ENCODE measurements at places on chromosomes 7 and 10.

GRCh38 chr10:33363106-33363505 is 28.6 kb upstream of the NRP1 start:
- DNase-seq: no peak

DNA sequence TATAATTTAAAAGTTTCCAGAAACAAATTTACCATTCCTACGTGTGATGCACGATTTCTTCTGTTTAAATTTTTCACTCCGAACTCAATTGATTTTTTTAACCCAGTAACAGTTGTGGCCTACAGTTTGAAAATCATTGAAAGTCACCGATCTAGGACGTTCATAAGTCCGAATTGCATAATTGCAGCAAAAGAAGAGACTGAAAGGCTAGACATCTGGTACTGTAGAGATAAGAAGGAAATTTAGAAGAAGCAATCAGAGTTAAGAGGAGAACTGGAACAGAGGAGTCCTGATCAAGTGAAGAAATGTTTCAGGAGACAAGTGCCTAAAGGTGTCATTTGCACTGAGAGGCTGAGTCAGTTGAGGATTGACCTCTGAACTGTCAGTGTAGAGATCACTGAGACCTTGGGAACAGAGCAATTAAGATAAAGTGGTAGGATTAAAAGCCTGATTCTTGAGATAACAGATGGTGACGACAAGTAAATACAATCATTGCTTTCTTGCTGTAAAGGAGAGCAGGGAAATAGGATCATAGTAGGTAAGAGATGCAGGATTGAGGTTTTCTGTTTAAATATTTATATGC is 73.5 kb downstream of the ZFAND4 start:
- DNase-seq: no peak

DNA sequence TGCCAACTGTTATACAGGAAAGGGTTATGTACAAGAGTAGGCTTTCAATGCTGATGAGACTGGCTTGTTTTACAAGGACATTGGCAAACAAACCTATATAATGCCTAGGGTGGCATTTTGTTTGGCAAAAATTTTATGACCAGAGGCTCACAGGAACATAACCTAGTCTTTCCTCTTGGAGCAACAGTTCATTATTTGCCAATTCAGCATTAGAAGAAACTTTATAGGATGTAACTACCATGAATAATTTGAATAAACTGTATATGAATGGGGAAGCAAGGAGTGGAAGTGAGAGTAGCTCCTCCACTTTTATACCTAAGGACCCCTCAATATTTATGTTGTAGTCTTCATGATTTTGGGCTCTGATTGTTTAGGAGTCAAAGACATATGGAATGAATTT is 103.9 kb upstream of the WAC start:
- no peak for DNase-seq

DNA sequence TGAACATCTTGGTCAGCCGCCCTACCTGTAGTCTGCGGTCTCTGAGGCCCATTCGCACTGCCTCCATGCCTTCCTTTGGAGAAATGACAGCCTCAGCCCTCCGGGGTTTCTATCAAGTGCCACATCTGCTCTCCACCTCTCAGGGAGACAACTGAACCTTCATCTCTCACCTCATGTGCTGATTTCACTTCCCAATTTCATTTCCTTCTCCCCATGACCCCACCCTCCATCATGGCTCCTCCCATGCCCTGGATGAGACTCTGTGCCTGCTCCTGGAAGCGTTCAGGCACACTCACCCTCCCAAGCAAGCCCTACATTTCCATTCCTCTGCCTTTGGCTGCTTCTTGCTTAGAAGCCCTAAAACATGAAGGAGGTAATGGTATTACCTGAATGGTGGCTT is 7.8 kb upstream of the SCD start:
- no peak for DNase-seq

GRCh38 chr10:109695988-109696387 is 227.3 kb downstream of the XPNPEP1 start:
- DNase-seq: no peak

DNA sequence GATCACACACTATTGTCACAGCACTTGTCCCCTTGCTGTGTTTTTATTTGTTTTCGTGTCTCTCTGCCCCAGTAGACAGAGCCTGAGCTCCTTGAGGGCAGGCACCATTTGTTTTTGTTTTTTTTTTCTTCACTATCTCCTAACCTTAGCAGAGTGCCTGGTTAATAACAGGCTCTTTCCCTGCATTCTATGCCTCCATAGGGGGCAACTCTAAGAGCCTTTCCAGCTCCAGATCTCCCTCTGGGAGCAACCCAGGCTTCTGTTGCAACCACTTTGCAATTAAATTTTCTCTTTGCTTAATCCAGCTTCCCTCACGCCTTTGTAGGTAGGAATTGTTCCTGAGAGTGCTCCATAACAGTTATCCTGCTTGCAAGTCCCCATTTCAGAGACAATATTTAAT is 148.4 kb downstream of the PLXDC2 start:
- DNase-seq: no peak

- DNase-seq: no peak
These were observed 325.7 kb upstream of the BMPER start for GRCh38 chr7:33579673-33579960.

DNA sequence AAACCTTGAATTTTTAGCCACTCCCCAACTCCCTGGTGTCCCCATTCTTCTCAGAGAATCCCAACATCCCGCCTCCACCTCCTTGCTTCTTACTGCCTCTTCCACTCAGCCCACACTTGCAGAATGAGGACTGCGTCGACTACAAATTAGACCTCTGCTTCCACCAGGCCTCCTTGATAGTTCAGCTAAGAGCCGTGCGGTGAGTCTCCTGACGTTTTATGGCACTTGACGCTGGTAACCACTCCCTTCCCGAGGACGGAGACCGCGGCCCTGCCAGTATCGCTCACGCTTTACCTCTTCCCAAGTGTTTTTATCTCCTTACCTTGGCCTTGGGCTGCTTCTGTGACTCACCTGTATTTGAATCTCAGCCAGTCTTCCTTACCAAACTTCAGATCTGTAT is 31.1 kb downstream of the RBM17 start:
- no peak for DNase-seq

GRCh38 chr7:36650766-36651312 is 73.5 kb downstream of the AOAH start:
- no peak for DNase-seq

DNA sequence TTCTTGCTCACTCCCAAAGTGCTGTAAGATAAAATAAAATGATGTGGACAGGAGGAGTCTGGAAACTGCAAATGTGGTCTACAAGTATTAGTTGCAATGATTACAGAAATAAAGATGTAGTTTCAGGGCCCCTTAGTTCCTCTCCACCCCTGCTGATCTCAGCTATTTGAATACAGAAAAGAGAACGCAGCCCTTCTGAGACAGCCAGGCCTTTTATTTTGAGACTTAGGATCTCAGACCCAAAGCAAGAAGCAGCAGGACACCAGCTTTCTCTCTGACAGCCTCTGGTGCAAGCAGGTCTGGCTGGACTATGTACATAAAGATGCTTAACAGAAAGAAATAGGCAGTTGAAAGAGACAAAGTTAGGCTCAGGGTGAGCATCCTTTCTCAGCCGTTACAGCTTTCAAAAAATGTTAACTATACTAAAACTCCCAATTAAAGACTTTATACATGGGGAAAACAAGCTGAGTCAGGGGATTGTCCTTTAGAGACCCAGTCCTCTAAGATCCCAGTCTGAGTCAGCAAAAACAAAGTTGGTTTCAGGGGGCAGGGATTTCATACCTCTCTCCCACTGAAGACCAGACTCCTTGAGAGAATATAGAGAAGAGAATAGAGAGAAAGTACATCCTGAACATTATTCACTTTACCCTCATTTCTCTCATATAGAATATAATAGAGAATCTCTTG is 220.4 kb downstream of the TMEM178B start:
- DNase-seq: no peak

GRCh38 chr7:99040104-99040958 is 103.6 kb downstream of the SMURF1 start:
- DNase-seq: peak; percentile 24

DNA sequence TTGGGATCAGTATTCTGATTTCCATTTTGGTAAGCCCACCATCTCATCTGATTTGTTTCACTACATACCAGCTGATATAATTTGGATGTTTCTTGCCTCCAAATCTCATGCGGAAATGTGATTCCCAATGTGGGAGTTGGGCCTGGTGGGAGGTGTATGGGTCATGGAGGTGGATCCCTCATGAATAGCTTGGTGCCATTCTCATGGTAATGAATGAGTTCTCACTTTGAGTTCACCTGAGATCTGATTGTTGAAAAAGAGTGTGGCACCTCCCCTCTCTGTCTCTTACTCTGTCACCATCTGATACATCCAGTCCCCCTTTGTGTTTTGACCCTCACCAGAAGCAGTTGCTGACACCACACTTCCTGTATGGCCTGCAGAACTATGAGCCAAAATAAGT is 347.3 kb downstream of the ARL4A start:
- DNase-seq: no peak

DNA sequence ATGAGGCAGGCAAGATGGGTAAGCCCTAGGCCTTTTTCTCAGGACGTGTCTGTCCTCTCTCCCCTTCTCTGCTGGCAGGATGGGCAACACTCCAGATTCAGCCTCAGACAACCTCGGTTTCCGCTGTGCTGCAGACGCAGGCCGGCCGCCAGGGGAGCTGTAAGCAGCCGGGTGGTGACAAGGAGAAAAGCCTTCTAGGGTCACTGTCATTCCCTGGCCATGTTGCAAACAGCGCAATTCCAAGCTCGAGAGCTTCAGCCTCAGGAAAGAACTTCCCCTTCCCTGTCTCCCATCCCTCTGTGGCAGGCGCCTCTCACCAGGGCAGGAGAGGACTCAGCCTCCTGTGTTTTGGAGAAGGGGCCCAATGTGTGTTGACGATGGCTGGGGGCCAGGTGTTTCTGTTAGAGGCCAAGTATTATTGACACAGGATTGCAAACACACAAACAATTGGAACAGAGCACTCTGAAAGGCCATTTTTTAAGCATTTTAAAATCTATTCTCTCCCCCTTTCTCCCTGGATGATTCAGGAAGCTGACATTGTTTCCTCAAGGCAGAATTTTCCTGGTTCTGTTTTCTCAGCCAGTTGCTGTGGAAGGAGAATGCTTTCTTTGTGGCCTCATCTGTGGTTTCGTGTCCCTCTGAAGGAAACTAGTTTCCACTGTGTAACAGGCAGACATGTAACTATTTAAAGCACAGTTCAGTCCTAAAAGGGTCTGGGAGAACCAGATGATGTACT is 13.1 kb downstream of the PHKG1 start:
- no peak for DNase-seq

GRCh38 chr10:107487284-107487683 is 322.8 kb upstream of the SORCS1 start:
- no peak for DNase-seq

- DNase-seq: no peak
These were observed 63.8 kb downstream of the HBP1 start for GRCh38 chr7:107232568-107233090.

GRCh38 chr7:18387191-18387735 is 108.3 kb upstream of the HDAC9 start:
- no peak for DNase-seq

DNA sequence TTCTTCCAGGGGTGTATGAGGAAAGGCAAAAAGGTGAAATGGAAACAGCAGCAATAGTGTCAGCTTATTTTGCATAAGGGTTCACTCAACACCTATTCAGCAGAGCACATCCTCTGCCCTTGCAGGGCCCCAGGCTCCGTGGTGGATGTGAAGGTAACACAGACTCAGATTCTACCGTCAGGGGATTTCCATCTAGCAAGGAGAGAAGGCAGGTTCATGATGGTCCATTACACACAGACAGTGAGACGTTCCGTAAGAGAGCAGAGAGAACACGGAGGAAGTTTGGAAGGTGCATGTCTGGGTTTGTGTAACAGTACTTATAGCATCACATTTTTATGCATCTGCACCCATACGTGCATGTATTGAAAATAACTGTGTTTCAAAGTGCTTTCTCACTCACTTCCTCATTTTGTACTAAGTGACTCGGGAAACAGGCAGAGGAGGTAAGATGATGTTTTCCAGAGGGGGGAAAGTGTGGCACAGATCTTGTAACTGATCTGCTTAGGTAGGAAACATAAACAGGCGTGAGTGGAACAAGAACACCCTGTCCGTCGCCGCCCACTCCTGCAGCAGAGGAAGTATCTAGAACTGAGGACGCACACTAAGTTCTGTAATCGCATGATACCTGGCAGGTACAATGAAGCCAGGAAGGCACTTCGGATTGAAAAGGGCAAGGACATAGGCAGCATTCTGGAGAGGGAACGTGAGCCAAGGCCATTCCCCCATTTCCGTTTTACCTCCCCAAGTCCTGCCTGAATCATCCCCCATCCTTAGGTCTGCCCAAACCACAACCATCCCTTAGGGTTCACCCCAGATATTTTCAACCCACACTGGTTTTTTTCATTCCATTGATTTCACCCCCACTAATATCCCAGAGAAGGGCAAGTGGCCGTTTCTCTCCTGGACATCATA is 1.0 kb upstream of the ENO4 start:
- no peak for DNase-seq

DNA sequence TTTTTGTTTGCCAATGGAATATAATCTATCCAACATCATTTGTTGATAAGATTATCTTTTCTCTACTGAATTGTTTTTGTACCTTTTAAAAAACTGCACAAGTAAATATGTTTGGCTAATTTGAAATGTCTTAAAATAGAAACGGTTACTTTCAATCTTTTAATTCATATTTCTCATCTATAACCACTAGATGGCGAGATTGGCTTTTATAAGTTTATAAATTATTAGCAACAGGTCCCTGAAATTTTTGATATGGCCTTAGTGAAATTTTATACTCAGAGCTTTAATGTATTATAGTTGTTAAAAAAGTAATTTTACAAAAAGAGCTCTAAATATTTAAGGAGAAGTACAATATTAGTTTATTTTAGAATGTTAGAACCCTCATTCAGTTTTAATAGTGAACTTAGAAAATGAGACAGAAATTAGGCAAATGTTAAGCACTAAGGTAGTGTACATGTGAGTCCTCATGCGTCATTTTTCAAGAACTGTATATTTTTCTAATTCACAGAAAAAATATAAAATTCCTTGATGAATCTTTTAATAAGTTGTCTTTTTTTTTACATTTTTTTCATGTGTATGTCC is 592.5 kb downstream of the ARL4A start:
- DNase-seq: no peak

DNA sequence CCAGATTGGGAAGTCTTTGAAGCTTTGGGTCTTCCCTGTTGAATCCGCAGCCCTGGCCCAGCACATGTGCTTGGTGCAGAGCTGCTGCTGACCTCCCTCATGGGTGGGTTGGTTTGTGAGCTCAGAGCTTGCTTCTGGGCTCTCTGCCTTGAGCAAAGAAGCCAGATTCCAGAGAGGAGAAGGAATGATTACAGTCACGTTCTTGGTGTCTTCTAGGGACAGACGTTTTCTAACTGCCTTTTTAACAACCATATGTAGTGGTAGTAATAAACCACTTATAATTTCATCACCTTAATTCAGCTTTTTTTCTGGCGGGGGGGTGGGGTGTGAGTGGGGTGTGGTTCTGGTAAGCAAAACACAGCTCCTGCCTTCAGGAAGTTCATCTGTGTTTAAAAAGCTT is 39.5 kb downstream of the LRMDA start:
- no peak for DNase-seq

GRCh38 chr7:106071999-106072714 is 40.0 kb downstream of the SYPL1 start:
- DNase-seq: no peak

- no peak for DNase-seq
These were observed 16.4 kb downstream of the ING3 start for GRCh38 chr7:120966961-120967360.

All from AG04449 (cell line).